ENCODE measurements at places on chromosomes 6 and 20.

DNA sequence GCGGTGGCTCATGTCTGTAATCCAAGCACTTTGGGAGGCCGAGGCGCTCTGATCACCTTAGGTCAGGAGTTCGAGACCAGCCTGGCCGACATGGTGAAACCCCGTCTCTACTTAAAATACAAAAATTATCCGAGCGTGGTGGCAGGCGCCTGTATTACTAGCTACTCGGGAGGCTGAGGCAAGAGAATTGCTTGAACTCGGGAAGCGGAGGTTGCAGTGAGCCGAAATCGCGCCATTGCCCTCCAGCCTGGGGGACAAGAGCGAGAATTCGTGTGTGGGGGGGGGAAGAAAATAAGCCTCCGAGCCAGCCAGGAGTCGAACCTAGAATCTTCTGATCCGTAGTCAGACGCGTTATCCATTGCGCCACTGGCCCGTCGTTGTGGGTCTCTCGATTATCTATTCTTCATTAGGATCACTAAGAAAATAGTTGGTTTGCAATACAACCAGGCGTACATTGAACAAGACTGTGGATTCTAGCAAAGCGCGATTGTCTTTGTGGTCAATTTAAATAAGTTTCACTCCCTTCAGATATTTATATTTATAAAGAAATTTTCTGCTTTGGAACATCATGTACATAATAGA is 33.9 kb upstream of the PRSS16 start:
- no peak for DNase-seq

DNA sequence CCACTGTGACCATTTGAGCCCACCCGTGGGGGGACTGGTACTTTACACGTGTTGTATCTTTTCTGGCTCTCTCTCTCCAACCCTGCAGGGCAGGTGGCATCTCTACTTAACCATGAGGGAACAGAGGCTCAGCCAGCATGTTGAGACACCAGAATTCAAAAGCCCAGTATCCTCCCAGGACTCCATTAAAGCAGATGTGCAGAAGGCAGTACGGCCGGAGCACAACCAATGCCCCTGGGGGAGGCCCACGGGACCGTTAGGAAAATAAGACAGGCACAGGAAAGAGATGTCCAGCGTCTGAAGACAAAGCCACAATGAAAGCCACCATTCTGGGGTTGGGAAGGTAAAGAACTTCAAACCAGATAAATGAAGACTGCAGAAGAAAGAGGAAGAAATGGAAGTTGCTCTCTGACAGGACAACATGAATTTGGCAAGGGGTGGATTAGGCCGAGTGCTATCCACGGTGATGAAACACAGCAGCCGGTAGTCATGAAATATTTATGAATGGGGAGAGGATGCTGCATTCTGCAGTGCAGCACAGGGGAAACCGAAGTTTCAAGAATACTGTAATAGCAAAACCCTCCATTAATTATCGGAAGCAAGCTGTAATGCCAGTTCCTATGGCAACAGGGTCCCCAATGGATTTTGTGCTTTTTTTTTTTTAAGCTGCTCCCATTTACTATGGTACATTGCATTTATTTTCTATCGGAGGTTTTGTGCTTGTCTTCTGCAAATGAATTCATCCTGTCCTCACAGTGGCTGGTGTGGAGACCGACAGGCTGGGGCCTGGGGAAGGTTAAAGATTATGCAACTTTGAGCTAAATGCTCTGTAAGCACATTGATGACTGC is 179.4 kb downstream of the NRN1 start:
- no peak for DNase-seq

DNA sequence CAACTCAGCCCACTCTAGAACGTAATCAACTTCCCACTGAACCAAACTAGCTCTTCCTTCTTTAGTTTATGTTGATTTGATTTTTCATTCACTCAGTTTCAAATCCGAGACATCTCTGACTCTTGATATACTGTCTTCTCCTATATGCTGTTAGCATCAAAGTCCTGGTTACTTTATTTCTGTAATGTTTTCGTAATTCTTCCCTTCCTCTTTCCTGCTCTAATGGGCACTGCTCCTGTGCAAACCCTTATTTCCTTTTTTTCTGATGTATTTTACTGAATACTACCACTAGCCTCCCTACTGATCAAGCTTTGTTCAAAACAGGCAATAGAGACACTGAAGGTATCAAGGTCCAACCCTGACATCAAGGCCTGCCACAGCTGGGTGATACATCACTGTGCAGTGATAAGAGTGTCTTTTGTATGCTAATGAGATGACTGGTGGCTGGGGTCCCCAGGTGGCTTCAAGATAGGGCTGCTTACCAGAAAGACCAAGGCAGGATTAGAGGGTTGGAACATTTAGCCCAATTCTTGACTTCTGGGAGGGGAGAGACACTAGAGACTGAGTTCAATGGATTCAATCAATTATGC is 95.2 kb downstream of the KIF13A start:
- peak; percentile 62 for DNase-seq

DNA sequence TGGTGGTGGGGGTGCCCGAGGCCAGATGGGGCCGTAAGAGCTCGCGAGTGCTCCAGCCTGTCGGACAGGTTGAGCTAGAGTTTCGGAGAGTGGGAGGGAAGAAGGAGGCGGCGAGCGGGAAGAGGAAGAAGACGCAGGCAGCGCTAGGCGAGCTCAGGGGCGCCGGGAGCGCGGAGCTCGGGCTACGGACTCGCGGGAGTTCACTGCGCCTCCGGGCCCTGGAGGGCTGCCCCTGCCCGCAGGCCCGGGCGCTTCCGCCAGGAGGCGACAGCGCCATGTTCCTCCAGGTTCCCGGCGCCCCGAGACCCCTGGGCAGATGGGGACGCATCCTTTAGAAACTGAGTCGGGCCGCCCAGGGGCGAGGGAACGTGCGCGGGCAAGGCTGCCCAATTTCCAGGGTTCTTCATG is 984 bp downstream of the TFAP2C start:
- DNase-seq: no peak

- DNase-seq: peak; percentile 46
These were observed 5.6 kb upstream of the SYNE1 start for GRCh38 chr6:152642578-152643375.

GRCh38 chr6:130482645-130483390 is 117.0 kb downstream of the TMEM200A start:
- no peak for DNase-seq

DNA sequence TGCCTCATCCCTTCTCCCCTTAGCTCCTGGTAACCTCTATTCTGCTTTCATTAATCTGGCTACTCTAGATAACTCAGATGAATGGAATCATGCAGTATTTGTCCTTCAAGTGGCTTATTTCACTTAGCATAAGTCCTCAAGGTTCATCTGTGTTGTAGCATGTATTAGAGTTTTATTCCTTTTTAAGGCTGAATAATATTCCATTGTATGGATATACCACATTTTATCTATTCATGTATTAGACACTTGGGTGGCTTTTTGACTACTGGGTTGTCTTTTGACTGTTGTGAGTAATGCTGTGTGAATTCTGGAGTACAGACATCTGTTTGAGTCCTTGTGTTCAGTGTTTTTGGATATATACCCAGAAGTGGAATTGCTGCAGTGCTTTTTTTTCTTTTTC is 58.4 kb downstream of the PHF20 start:
- DNase-seq: no peak

DNA sequence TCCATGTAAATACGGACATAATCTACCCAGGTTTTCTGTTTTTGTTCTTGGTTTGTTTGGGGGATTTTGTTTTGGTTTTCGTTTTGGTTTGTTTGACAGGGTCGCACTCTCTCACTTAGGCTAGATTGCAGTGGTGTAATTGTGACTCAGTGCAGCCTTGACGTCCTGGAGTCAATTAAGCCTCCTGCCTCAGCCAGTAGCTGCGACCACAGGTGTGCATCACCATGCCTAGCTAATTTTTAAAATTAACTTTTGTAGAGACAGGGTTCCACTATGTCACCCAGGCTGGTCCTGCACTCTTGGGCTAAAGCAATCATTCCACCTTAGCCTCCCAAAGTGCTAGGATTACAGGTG is 37.8 kb upstream of the EYA4 start:
- no peak for DNase-seq

GRCh38 chr6:548517-548916 is 108.4 kb downstream of the HUS1B start:
- DNase-seq: no peak

- no peak for DNase-seq
These were observed 113.6 kb upstream of the ID4 start for GRCh38 chr6:19723545-19723944.
